ENCODE measurements at places on chromosomes 7 and 10. TPM values are rescaled to one million over a fixed set of nuclear protein-coding genes. Genes with fewer than 3 reads are reported as not detected.
A peak's percentile ranks its signal among the peaks of the same experiment; 100 is the strongest.

The PSD gene
- 5.2 TPM for total RNA-seq

GRCh38 chr10:646118-646524 is 43.3 kb downstream of the DIP2C start:
- DNase-seq: peak; percentile 71

- DNase-seq: no peak
Measured at GRCh38 chr10:120729547-120729946, 121.6 kb upstream of the WDR11 start.

DNA sequence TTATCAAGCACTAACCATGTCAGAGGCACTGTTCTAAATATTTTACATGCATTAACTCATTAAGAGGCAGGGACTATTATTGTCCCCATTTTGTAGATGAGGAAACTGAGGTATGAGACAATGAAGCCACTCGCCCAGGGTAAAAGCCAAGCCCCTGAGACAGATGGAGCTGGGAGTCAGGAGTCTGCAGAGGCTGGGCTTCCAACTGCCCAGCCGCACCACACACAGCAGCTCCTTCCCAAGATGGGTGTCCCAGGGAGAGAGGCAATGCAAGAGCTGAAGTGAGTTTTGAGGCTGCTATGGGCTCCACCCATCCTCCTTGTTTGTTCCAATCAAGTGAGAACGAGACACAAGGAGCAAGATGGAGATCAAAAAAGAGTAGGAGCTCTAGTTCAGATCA is 244.2 kb downstream of the KCNMA1 start:
- DNase-seq: no peak

GRCh38 chr10:99450624-99451498 is 20.4 kb upstream of the GOT1 start:
- DNase-seq: no peak

DNA sequence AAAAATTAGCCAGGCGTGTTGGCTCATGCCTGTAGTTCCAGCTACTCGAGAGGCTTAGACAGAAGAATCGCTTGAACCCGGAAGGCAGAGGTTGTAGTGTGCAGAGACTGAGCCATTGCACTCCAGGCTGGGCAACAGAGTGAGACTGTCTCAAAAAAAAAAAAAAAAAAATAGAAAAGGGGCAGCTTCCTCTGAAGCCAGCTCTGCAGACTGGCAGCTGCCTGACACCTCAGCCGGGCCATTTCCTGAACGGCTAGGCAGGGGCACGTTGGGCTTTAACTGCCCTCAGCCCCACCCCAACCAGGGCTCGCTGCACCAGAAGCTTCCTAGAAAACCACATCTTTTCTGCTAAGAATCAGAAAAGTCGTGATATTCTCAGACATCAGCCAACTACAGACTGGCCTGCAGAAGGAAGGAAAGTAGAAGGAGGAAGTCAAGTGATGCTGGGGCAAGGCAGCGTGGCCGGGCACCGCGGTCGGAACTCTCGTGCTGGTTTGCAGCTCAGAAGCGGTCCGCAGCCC is 38.0 kb downstream of the PRKAG2 start:
- DNase-seq: no peak

GRCh38 chr7:2604608-2605174 is 27.1 kb upstream of the TTYH3 start:
- peak; percentile 75 for DNase-seq

DNA sequence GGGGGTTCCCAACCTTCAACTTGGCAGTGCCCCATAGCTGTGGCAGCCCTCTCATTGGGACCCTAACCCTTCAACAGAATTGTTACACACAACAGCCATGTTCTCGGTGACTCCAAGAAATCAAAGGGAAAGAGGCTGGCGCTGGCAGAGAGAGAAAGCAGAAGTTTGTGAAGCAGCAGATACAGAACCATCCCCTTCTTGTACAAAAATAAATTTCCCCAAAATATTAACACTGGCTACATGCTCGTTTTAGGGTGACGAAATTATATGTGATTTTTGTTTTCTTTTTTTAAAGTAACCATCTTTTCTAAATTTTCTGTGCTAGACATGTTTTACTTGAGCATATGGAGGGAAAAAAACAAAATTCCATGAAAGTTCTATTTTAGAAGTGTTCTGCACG is 45.2 kb upstream of the SAMD8 start:
- no peak for DNase-seq

All from H7 (cell line).